ENCODE measurements at places on chromosomes 1 and 21.

GRCh38 chr1:27528818-27529703, 39.1 kb upstream of the WASF2 start:
- no peak for DNase-seq

GRCh38 chr1:153532769-153533599, 2.8 kb downstream of the S100A6 start:
- DNase-seq = peak; percentile 77

DNA sequence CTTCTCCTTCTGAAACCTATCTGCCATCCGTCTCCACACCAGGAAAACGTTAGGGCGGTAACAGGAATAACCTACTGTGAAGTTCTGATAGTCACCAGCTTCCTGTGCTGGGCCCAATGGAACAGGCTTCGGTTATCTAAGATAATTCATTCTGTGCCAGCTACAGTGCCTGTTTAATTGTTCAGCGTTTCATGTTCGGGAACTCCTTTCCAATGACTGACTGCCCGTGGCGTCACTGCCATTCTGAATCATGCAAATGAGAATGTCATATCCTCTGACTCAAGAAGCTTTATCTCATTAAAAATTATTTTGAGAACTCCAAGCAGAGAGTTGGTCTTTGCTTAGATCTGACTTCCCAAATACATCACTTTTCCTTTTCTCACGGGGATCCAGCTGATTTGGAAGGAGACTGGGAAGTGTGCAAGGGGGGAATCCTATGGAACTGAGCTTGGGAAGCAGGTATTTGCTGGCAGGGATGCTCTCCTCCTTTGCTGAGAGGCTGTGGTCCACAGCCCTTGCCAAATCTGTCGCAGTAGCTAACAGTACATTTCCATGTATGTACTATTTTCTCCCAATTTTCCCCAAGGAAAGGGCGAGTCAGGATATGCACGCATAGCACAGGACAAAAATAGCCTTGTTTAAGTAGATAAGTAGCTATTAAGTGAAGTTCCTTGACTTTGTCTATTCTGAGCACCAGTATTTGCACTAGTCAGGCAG, 358.7 kb downstream of the LTN1 start:
- no peak for DNase-seq

DNA sequence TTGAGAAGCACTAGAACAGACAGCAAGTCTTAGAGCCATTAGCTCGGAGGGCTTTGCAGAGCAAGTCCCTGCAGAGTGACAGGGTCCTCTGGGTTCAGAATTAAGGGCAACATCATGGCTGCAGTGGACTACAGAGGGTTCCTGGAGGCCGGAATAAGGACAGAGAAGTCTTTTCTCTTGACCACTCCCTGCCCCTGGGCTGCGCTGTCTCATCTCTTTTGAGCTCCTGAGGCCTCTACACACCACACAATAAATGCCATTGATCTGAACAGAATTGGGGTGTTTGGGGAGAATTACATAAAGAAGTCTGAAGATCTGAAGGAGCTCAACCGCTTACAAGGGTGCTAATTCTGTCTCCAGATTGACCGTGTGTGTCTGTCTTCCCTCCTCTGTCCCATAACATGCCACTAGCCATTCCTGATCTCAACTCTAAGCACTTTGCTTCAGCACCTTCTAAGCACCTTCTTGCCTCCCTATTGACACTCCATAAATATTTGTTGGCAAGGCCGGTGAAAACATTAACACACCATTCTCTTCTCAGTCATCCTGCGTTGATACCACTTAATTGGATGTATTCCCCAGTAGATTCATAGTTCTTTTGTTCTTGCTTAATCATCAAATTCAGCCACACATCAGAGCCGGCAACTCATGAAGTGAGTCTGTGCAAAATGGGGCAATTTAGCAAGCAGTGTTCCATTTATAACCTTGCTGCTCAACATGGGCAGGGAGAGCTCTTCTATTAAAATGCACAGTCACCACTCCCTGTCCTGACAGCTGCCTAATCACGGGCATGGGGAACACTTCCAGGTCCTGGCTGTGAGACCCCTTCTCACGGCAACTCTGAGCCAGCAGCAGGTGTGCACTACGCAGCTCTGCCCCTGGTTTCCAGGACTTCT, 49.7 kb downstream of the NMNAT2 start:
- DNase-seq = no peak

DNA sequence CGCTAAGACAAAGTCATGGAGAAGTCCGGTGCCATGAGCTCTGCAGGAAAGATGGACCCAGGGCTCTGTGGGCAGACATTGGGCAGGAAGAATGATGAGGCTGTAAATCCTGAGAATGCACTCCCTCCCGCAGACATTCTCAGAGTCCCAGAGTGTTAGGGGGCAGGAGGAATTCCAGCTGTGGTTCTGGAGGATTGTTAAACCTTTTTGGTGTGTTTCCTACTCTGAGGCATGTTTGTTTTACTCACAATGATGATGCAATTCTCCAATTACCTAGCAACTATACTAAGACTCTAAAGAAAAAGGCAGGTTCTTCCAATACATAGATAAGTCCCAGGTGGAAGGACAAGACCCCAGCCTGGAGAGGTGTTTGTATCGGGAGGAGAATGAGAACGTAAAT, 2.8 kb upstream of the CAPN9 start:
- DNase-seq = no peak

DNA sequence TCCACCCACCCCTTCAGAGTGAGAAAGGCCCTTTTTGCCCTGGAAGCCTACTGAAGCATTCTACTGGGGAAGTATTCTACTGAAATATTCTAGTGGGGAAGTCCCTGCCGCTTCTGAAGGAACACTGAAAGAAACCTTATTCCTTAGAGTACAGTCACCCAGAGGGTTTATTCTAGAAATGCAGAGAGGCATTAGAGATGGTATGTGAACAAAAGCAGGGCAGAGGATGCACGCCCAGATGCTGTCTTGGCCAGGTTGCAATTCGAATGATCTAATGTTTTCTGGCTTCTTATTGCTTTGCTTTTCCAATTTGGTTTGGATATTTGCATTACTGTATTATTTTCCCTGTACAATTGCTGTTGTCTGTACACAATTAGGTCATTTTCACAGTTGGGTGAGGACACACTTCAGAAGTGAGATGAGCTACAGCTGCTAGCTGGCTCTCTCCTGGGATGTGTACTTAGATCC, 37.1 kb downstream of the CCN1 start:
- DNase-seq = no peak

DNA sequence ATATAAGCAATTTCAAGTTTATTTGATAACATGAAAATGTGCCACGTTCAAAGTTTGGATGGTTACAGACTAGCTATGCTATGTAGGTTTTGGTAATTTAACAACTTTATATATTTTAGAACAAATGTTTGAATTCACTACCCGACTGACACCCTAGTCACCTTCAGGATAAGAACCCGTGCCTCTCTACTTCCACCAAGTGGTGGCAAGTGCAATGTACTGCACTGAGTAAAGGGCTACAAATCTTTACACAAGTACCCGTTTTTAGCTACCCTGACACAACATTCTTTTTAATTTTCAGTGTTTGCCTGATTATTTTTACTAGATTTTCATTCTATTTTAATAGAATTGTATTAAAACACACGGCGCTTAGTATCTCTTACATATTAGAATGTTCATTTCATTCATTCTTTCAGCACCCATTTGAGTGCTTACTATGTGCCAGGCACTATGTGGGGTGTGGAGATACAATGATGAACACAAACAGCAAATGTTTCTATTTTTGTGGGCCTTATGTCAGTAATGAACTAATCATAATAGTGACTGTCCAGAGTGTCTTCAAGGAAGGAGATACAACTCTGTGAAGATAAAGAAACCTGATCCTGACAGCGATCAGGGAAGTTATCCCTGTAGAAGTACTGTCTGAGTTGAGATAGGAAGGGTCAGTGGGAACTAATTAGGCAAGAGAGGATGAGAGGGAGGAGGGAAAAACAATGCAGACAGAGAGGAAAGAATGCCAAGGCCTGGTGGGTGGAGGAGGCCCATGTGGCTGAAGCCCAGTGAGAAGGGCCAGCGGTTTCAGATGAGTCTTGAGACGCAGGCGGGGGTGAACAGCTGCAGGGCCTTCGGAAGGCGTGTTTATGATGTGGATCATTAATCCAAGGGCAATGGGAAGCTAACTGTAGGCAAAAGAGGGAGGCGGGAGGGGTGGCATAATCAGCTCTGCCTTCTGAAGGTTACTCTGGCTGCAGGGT, 3.8 kb downstream of the LCA5L start:
- peak; percentile 51 for DNase-seq

- peak; percentile 46 for DNase-seq
These were observed 24.8 kb downstream of the ADGRB2 start for GRCh38 chr1:31739346-31739745.

DNA sequence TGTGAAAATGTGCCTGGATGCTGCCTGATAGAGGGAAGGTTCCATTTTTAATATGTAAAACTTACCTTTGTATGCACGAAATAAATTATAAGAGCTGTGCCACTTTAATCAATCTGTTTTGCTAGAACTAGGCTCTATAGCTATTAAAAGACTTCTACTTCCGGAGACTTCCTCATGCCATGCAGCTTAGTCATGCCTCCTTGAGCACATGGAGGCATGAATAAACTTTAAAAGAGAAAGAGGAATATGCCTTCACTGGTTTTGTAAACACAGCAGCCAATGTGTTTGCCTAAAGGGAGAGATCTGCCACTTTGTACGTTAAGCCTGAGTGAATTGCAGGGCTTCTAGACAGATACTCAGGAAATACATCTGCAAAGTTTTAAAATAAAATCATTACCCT, 604.6 kb downstream of the LRRIQ3 start:
- no peak for DNase-seq

DNA sequence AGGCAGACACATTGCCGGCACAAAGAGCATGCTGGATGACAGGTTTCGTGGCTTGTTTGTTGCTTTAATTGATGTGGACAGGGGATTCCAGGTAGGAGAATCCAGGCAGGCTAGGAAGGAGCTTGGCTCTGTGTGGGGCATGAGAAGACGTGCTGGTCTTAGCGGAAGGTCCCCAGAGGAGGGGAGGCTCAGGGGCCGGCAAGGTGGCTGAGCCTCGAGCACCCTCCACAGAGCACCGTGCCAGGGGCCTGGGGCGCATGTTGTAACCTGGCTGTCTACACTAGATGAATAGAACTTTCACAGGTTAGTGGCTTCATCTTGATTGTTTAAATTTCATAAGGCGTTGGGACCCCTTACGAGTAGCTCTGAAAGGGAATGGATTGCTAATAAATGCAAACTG, 223.1 kb downstream of the CAMTA1 start:
- DNase-seq = no peak

DNA sequence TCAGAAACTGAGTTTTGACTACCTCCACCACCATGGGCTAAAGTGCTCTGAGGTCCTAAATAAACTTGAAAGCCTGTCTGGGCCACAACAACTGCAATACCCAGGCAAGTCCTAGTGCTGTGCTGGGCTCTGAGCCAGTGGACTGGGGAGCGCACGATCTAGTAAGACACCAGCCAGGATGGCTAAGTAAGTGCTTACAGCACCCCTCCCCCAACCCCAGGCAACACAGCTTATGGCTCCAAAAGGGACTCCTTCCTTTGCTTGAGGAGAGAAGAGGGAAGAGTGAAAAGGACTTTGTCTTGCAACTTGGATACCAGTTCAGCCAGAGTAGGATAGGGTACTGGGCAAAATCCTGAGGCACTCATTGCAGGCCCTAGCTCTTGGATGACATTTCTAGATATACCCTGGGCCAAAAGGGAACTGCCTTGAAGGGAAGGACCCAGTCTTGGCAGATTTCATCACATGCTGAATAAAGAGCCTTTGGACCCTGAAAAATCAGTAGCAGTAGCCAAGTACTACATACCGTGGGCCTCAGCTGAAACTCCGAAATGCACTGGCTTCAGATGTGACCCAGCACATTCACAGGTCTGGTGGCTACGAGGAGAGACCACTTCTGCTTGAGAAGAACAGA, 1.6 kb downstream of the C1orf105 start:
- no peak for DNase-seq

GRCh38 chr1:43779805-43780403, 72.6 kb downstream of the ST3GAL3 start:
- DNase-seq = no peak

DNA sequence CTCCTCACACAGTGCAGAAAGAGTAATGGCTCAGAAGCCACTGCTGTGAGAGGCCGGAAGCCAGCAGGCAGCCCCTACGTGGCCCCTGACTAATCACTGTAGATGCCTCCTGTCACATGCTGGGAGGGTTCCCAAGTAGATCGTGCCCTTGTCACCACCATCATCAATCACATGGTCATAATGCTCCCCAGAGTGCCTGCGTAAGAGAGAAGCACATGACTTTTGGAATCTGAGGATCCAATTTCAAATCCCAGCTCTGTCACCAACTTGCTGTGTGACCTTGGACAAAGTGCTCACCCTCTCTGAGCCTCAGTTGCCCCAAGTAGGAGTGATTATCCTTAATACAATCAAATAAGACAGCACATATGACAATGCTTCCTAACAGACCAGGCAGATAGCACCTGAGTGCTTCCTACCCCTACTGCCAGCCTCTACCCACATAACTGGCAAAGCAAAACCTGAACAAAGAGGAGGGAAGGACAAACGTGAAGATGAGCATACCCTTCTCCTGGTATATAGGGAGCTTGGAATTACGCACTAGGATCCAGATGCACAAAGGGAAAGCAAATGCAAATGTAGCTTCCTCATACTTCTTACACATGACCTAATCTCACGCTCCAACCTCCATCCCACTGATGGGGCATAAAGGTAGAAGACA, 65.7 kb downstream of the SDC3 start:
- no peak for DNase-seq
